ENCODE measurements at places on chromosomes 2 and 18.

DNA sequence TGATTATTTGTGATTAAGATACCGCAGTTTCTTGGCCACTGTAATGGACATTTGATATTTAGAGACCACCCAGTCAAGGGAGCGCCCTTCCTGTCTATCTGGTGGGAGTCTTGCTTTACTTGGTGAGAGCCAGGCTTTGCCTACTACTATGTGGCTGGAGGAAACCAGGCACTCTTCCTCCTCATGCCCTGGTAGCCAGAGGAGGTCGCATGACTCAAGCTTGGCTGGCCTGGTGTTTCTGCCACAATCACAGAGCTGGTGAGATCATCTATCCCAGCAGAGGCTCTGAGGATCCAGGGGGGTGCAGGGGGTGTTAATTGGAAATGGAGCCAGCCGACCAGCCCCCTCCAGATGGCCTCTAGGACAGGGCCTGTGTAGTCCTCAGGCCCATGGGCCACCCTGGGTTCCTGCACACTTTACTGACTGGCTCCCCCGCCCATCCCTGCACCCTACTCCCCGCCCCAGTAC is 46.8 kb upstream of the BIN1 start:
- no peak for DNase-seq

- DNase-seq, result no peak
Observed at GRCh38 chr2:54599914-54600313, 123.5 kb upstream of the EML6 start.

DNA sequence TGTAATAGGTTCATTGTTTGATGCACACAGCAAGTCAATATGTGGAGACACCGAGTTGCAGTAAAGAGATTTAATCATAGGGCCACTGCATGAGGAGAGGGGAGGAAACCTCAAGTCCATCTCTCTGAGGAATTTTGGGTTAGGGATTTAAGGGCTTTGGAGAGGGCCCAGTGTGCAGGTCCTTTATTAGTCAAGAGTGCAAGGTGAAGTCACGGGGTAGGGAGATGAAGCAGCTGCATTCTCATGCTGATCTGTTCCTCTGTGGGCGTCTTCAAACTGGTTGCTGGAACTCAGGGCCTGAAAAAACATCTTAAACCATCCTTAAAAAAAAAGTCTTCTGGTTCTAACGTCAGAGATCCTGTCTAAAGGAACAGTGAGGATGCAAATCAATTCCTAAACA is 131.6 kb downstream of the NXPH2 start:
- DNase-seq, result no peak

- no peak for DNase-seq
Observed at GRCh38 chr2:193272011-193272410, 1077.3 kb upstream of the TMEFF2 start.

GRCh38 chr2:1477196-1478040 is 64.2 kb downstream of the TPO start:
- no peak for DNase-seq

DNA sequence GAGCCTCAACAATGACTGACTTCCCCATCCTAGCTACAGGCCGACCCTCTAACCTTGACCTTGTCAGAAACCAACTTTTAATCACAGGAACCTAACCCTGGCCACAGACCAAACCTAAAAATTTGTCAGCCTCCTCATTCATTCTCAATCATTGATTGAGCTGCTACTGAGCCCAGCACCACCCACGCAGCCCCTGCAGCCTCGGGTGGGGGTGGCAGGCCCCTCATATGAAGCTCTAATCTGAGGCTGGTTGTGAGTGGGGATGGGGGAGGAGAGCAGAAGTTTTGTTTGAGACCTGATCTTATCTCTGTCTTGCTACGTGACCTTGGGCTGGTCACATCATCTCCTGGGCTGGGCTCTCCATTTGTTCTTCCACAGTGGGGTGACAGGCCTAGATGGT is 99.5 kb upstream of the EPAS1 start:
- DNase-seq, result no peak

DNA sequence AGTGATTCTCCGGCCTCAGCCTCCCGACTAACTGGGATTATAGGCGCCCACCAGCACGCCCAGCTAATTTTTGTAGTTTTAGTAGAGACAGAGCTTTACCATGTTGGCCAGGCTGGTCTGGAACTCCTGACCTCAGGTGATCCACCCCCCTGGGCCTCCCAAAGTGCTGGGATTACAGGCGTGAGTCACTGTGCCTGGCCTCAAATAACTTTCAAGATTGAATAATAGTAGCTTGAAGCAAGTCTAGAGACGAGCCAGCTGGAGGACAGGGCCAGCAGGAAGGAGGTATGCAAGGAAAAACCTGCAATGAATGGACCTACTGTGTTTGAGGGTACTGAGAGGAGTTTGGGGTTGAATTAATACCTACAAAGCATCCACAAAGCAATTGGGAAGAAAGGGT is 87.5 kb downstream of the MSH2 start:
- no peak for DNase-seq

GRCh38 chr2:69677914-69678313 is 34.4 kb upstream of the AAK1 start:
- no peak for DNase-seq

GRCh38 chr2:113264713-113265403 is 13.9 kb downstream of the PAX8 start:
- no peak for DNase-seq

GRCh38 chr2:228507870-228508269 is 326.4 kb upstream of the SPHKAP start:
- no peak for DNase-seq

- no peak for DNase-seq
Observed at GRCh38 chr2:178088774-178089270, 16.2 kb upstream of the PDE11A start.

- no peak for DNase-seq
Observed at GRCh38 chr2:209305746-209306196, 118.1 kb upstream of the MAP2 start.

DNA sequence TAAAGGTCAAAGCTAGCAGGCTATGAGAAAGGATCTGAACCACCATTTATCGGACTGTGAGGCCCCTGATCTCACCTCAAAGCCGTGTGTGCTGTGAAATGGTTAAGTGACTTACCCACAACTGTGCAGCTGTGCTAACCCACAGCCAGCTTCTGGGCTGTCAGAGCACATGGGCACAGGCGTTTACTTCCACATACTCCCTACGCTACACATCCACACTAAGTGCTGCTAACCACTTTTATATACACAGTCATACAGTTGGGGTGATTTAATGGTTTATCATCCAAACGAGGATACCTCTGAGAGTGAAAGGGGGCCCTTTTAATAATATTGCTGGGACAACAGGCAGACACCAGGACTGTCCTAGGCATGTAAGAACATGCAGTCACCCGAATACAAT is 37.3 kb downstream of the CYRIA start:
- DNase-seq, result no peak
